ENCODE measurements at places on chromosomes 3 and 15. TPM values are rescaled to one million over a fixed set of nuclear protein-coding genes. Genes with fewer than 3 reads are reported as not detected.

DNA sequence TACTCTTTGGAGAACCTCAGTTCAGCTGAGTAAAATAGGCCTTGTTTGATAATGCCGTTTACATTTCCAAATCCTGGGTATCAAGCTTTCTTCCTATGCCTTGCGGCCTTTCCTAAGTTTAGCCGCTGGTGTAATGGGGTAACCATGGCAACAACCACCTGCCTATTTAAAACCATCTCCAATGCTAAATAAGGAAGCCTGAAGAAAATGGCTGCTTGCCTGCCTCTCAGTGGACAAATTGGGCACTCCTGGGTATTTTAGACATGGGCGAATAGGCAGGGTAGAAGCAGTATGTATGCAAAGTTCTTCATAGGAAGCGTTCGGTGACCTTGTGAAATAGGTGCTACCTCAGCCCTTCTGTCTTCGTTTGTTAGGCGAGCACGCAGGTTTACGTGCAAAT, 122.7 kb downstream of the DGKG start:
- no peak for DNase-seq
- H3K27me3 ChIP-seq: no peaks in the 10 kb centered on the region
- H3K36me3 ChIP-seq: no peaks in the 10 kb centered on the region
- peaks cover 6% of the 10 kb centered on the region for H3K4me1 ChIP-seq
- no peak overlapping the region for H3K4me3 ChIP-seq

DNA sequence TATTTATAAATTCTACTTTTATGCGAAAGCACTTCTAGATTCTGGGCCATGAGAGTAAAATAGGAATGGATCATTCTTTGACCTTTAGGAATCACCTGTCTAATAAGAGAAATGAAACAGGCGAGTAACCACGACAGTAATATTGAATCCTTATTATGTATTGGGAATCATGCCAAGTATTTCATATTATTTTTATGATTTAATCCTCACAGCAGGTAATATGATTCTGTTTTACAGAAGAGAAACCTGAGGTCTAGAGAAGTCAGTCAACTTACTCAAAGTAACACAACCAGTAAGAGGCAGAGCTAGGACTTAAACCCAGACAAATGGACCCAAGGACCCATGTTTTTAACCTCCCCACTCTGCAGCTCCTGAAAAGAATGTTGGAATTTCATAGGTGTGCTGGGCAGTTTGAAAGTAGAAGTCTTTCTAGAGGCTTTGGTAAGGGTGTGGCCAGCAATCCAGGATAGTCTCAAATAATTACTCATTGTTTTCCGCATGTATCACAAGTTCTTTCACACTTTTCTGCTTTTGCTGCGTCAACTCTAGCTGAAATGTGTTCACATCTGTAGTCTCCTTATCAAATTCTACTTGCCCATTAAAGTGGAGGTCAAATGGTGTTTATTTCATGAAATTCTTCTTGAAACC, 181.7 kb downstream of the TPRG1 start:
- H3K27me3 ChIP-seq: no peaks in the 10 kb centered on the region
- H3K36me3 ChIP-seq: no peaks in the 10 kb centered on the region
- H3K4me3 ChIP-seq: no peak overlapping the region
- no peaks in the 10 kb centered on the region for H3K4me1 ChIP-seq

- H3K27me3 ChIP-seq: no peaks in the 10 kb centered on the region
- H3K36me3 ChIP-seq: no peaks in the 10 kb centered on the region
- DNase-seq: no peak
Measured at GRCh38 chr3:181230258-181230657, 240.7 kb upstream of the DNAJC19 start.

FETUB gene
- not detected for polyA plus RNA-seq

OCA2 gene
- polyA plus RNA-seq: 1.00 TPM

DNA sequence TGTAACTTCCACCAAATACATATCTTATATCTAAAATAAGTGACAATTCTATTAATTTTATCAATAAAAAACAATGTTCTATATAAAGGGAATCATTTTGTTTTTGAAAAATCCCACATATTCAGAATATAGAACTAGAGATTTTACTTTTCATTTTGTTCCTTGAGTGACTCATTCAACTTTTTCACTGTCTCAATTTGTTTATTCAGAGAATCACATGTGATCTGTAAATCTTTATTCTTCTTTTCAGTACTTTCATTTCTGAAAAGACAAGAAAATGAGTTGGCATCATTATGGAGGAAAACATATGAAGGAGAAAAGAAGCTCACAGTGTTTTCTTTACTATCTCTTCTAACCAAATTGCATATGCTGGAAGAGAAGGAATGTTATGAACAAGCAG, 35.0 kb downstream of the CIP2A start:
- no peak overlapping the region for H3K27ac ChIP-seq
- no peaks in the 10 kb centered on the region for H3K27me3 ChIP-seq
- no peak for DNase-seq
- H3K4me1 ChIP-seq: peaks cover 20% of the 10 kb centered on the region
- H3K36me3 ChIP-seq: no peaks in the 10 kb centered on the region

GRCh38 chr15:29529043-29529442, 259.4 kb upstream of the NSMCE3 start:
- no peaks in the 10 kb centered on the region for H3K36me3 ChIP-seq
- H3K4me1 ChIP-seq: no peaks in the 10 kb centered on the region
- DNase-seq: no peak
- H3K4me3 ChIP-seq: no peak overlapping the region
- no peaks in the 10 kb centered on the region for H3K27me3 ChIP-seq
- no peak overlapping the region for H3K27ac ChIP-seq

GRCh38 chr3:51547274-51547673, 8.8 kb downstream of the RAD54L2 start:
- no peak for DNase-seq
- no peaks in the 10 kb centered on the region for H3K4me1 ChIP-seq
- no peak overlapping the region for H3K4me3 ChIP-seq
- no peaks in the 10 kb centered on the region for H3K27me3 ChIP-seq

GRCh38 chr3:113097960-113098447, 107.2 kb downstream of the GTPBP8 start:
- no peak overlapping the region for H3K27ac ChIP-seq
- no peaks in the 10 kb centered on the region for H3K4me1 ChIP-seq
- no peak overlapping the region for H3K4me3 ChIP-seq
- H3K36me3 ChIP-seq: no peaks in the 10 kb centered on the region
- DNase-seq: no peak

ZBTB38 gene
- polyA plus RNA-seq: 5.6 TPM

DNA sequence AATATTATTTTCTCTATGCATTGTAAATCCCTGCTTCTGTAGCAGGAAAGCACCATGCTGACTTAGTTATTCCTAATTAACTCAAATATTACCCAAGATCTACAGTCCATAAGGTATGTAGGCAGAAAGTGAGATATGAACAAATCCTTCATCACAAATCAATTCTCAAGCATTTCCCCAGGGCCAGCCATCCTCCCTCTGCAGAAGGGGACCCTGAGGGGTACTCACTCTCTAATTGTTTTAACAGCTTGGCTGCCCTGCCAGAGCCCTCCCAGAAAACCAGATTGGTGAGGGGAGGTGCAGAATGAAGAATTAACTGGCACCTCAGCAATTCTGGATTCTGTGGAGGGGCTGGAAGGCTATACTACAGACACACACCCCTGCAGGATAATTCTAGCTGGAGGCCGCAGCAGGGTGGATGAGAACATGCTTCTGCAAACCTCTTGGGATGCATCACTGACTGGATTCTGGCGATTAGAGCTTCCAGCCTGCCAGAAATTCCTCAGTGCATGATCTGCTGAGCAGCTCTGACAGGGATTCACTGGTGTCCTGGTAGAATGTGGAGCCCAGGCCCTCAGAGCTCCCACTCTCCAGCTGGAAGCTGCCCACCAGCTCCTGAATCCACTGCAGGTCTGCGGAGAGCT, 88.6 kb upstream of the HERC1 start:
- no peak overlapping the region for H3K27ac ChIP-seq
- peaks cover 14% of the 10 kb centered on the region for H3K36me3 ChIP-seq
- no peaks in the 10 kb centered on the region for H3K27me3 ChIP-seq
- no peak overlapping the region for H3K4me3 ChIP-seq

PIF1 gene
- 7.7 TPM for polyA plus RNA-seq

ACP3 gene
- 0.54 TPM for polyA plus RNA-seq

DNA sequence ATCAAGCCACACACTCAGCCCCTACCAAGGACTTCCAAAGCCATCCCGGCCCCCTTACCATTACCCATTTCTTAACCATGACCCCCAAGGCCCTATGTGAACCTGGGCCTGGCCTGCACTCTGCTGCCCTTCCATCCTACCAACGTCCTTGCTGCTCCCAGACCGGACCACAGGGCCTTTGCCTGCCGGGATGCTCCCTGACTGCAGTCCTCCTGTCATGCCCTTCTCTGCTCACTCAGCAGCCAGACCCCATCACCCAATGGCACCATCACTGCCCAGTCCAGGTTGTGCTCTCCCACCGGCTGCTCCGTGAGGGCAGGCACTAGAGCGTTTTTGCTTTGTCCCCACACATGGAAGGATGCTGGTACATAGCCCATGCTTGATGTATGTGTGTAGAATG, 73.7 kb downstream of the OCA2 start:
- H3K27me3 ChIP-seq: no peaks in the 10 kb centered on the region
- no peak overlapping the region for H3K27ac ChIP-seq
- H3K4me3 ChIP-seq: no peak overlapping the region
- H3K36me3 ChIP-seq: no peaks in the 10 kb centered on the region
- no peak for DNase-seq

SLC12A8 gene
- 0.35 TPM for polyA plus RNA-seq

EPHB1 gene
- 0.80 TPM for polyA plus RNA-seq

Measured in spleen (tissue), 13 donors.